ENCODE measurements at places on chromosomes 6 and 20.

DNA sequence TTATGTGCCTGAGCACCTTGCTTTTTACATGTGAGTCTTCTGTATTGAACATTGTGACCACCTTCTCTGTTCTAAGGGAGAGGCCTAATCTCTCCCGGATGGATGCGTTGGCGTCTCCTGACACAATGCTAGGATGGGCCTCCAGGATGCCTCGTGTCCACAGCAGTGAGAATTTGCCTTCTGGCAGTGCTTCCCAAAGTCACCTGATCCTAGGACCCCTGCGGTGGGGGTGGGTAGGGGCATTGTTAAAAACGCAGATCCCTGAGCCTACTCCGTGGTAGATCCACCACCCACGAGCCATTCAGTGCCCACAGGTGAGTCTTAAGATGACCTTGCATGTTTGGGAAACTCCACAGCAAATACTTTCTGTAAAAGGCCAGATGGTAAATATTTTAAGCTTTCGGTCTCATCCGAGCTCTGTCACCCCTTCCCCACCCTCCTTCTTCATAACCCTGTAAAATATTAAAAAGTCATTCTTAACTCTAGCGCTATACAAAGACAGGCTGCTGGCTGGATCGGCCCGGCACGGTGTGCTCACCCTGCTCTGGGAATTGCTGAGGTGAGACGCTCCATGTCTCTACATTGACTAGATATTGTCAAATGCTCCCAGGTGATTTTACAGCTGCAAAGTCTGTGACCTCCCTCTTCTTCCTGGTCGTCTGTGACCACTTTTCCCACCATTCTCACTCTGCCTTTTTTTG, 106.7 kb upstream of the IYD start:
- DNase-seq, result no peak

- peak; percentile 30 for DNase-seq
Measured at GRCh38 chr6:27866357-27867050, 45.7 kb downstream of the OR2B2 start.

- no peak for DNase-seq
Measured at GRCh38 chr6:80441131-80441530, 334.7 kb downstream of the BCKDHB start.

- DNase-seq, result no peak
Measured at GRCh38 chr6:13472099-13472498, 15.3 kb downstream of the GFOD1 start.

GRCh38 chr6:166533205-166533824, 53.2 kb downstream of the RAMACL start:
- DNase-seq, result no peak

- DNase-seq, result no peak
Measured at GRCh38 chr20:38337561-38338140, 8.6 kb upstream of the LBP start.

DNA sequence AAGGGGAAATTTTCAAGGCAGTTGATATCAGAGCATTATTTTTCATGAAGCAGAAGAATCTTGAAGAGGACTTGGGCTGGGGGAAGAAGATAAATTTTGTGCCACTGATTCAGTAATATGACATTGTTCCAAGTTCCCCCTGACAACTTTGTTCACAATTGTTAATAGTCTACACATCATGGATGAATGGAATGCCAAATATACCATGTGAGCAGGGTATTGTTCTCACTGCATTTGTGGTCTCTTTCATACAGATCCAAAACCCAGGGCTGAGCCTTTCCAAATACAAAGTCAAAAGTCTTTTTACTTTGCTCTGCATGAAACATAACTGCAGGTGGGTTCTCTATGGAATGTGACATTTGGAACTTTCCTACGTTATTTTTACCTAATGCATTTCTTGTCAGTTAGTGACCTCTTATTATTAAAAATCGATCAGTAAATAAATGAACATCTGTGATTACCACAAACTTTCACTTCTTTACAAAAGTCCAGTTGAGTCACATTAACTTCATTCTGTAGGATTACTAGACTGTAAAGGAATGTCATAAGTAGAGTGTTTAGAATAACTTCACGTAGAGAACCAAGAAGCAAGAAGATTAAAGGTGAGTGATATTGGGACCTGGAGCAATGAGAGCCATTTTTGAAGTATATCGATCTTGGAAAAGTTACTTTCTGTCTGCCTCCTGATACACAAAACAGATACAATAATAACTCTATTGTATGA, 100.9 kb downstream of the RCAN2 start:
- DNase-seq, result no peak

DNA sequence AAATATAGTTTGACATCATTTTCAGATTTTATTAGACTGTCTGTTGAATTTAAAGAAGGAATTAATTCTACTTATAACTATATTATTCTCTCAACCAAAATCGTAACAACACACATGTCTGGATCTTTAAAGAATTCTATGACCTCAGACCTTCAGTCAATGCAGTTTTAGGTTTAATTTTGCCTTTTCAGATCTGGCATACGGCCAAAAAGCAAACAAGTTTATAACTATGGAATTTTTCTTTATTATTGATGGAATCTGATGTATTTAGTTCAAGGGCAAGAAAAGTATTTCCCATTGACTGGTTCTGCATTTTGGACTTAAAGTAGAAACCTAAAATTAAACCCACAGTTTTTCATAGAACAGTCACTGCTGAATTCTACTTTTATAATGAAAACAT, 233.4 kb downstream of the EYA4 start:
- no peak for DNase-seq

- no peak for DNase-seq
Measured at GRCh38 chr6:120671519-120671918, 662.8 kb downstream of the TBC1D32 start.

DNA sequence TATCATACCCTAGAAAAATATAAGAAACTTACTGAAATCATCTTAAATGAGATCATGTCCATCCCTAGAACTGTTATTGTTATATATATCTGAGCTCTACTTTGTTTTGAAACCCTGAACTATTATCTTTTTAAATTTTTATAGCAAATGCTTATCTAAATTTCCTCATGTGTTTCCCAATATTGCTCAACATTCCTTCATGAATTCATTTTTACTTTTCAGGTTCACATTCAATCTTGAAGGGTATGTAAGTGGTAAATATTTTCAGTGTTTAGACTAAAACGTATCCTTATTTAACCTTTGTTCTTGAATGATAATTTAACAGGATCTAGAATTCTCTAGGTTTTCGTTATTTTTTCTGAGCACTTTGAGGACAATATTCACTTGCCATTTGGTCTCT, 23.9 kb downstream of the PDE7B start:
- no peak for DNase-seq

DNA sequence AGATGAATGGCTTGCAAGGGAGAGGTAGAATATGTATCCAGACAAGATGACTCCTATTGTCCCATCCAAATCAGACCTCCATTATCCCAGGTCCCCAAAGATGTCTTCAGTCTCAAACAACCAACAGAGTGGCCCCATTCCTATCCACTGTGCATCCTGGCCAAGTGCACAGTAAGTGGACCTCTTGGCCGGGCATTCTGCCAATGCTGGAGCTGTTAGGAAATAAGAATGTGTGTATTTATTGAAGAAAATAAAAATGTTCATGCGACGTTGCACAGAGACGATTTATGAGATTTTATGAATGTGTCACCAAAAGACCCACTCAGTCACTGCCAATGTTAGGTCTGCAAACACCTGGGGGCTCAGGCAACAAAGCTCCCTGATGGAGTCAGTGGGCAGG, 196.0 kb downstream of the MAFB start:
- DNase-seq, result no peak

DNA sequence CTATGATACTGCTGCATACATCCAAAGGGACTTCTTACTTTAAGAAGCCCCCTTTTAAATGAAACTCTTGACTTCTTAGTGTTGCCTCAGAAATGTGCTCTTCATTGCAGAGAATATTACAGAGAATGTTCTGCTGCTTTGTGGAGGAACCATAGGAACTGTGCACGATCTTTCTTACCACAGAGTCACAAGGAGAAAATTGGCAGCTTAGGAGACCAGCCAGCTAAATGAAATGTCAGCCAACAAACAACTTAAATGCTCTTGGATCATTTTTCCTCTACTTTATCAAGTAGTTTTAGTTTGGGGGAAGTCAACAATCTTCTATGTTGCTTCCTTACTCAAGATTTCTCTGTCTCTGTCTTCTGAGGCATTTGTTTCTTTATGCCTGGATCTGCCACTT, 125.9 kb upstream of the MLIP start:
- no peak for DNase-seq

DNA sequence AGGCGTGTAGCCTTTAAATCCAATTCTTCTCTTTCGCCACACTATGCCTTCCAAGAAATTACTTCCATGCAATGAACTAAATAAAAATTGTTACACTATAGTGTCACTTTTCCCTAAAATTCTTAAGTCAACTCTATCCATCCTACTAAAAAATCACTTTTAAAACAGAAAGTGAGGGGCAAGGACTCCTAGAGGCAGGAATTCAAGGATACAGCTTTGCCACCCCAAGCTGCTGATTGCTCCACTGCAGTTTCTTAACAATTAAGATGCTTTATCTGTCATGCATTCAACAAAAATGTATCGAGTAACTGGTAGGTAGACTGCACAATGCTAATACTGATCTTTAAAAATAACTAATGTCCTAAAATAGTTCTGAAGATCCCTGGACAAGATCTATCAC, 4.3 kb downstream of the MCM9 start:
- no peak for DNase-seq

DNA sequence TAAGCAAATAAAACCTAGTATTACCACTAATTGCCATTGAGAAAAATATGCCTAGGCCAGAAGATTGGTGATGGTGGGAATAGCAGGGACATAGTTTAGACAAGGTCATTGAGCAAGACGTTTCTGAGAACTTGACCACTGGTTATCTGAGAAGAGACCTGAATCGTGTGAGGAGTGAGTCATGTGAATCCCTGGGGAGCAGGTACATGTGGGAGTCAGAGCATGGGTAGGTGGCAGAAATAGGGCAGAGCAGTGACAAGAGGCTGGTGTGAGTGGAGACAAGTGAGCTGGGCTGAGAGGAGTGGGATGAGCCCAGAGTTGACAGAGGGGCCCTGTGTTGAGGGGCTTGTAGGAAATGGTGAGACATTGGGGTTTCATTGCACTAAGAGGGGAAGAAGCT, 16.4 kb downstream of the MICA start:
- no peak for DNase-seq

GRCh38 chr20:39111359-39112177, 149.4 kb downstream of the DHX35 start:
- DNase-seq, result no peak

GRCh38 chr6:99119109-99120031, 171.6 kb upstream of the FBXL4 start:
- DNase-seq, result no peak

DNA sequence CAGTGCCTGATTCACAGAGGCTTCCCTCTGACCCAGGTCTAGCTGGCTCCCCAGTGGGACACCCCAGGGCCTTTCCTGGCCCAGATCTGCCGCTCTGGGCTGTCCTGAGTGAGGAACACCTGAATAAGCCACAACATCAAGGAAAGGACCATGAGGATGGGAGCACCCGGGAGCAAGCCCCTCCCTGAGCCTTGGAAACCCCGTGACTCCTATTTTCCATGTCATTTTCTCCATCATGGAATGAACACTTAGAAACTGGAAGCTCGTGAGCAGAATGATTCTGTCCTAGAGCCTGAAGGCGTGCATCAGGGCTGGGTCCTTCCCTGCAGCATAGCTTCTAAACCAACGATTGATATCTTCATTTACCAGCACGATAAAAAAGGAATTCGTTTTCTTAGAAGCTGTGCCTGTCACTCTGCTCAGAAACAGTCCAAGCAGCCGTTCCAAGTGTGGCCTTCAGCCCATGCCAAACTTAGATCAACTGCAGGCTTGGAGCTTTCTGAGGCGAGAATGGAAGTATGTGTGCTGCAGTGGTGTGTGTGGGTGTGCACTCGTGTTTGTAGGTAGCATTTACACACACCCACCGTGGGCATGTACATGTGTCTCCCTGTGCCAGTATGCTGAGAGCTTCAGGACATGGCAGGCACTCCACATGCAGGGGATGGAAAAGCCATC, 83.2 kb upstream of the FOXC1 start:
- DNase-seq, result no peak

DNA sequence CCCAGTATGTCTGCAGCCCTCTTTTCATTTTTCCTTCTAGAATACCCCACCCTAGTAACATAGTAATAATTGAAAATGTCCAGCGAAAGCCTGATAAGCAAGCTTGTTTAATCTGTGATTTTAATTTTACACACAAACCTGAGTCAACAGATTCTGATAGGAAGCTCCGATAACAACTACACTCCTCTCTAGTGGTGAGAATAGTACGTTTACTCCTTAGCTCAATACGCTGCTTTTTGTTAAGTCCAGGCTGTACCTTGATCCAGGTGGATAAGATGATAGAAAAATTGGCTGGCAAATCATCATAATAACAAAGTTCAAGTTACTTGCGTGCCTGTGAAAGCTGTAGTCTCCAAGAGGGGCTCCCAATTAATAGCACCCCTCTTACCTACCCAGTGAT, 25.5 kb upstream of the DCBLD1 start:
- DNase-seq, result no peak

GRCh38 chr20:217266-217665, 9.8 kb upstream of the DEFB129 start:
- no peak for DNase-seq

DNA sequence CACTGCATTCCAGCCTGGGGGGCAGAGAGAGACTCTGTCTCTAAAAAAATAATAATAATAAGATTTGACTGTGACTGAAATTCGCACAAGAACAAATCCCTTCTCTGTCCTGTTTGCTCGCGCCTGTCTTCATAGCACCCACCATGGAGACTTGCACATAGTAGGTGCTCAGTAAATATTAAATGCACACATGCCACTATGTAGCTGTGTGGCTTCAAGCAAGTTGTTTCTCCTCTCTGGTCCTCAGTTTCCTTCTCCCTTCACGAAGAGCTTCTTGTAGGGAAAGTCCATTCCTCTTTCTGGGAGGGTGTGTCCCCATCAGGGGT, 15.4 kb upstream of the PTGIS start:
- DNase-seq, result no peak

DNA sequence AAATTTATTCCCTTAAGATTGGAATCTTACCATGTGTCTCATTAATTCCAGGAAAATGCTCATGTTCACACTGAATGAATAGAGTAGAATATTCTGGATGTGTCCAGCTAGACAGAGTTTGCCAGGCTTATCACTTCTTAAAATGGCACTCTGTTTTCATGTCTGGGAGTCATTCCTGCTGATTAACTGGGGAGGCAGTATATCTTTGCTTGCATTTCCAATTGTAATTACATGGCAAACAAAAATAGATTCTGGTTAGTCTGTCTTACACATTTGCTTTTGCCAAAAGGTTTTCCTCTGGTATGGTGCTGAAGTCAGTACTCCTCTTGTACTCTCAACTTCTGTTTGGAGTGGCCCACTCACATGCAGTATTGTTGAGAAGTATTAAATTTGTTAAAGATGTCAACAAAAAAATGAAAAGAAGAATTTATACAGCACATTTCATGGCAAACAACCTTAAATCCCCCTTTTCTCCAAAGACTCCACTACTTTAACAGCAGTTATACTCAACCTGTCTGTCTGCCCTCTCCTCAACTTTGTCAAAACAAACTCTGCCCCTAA, 70.2 kb downstream of the TENT5A start:
- no peak for DNase-seq
